GOT3 (cell line): ENCODE measurements at places on chromosomes 5 and 9.

- DNase-seq: no peak
Measured at GRCh38 chr9:78676623-78677022, 379.7 kb downstream of the PSAT1 start.

GRCh38 chr5:139670369-139671095 is 22.4 kb downstream of the CXXC5 start:
- DNase-seq: no peak

- no peak for DNase-seq
Measured at GRCh38 chr5:14306329-14306815, 163.2 kb downstream of the TRIO start.

GRCh38 chr5:110836851-110837250 is 98.0 kb downstream of the SLC25A46 start:
- no peak for DNase-seq

DNA sequence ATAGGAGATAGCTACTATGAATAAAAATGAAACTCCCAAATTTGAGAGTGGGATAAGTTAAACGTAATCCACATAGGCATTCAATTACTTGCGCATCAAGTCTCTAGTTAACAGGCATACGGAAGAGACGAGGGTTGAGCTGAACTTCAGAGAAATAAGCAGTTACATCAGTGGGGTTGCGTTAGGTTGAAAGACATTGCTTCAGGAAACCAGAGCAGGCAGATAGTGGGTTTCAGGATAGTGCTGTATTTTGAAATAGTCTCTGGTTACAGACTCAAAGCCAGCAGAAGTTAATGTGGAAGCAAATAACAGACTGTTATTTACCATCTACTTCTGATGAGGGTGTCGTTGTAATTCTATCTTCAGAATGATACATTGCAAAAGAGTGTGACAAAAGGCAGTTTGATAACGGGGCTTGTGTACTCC is 533.4 kb downstream of the PDE4D start:
- DNase-seq: no peak

- DNase-seq: no peak
Measured at GRCh38 chr5:143341807-143342570, 61.5 kb downstream of the NR3C1 start.

DNA sequence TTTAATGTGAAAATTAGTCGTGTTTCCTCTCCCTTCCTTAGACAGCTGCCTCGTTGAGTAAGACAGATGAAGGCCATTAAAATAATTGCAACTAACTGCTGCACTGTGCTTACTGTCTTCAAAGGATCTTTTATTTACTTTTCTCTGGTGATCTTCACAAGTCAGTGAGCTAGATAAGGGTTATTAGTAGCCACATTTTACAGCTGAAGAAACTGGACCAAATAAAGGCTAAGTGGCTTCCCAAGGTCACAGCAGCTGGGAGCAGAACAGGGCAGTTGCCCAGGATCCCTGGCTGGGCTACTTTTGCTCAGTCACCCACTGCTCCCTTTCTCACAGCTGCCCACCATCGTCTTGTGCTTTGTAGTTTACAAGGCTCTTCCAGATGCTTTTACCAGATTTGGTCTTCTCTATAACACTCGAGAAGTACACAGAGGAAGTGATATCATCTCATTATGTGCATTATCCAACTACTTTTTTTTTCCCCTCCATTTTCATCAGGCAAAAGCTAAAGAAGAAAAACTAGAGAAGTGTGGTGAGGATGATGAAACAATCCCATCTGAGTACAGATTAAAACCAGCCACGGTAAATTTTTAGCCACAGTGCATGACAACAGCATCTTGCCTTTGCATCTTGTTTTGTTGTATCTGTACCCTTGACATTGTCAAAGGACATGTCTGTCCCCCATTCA is 61.8 kb downstream of the ERAP1 start:
- no peak for DNase-seq

- no peak for DNase-seq
Measured at GRCh38 chr5:109805472-109805871, 115.7 kb downstream of the MAN2A1 start.

DNA sequence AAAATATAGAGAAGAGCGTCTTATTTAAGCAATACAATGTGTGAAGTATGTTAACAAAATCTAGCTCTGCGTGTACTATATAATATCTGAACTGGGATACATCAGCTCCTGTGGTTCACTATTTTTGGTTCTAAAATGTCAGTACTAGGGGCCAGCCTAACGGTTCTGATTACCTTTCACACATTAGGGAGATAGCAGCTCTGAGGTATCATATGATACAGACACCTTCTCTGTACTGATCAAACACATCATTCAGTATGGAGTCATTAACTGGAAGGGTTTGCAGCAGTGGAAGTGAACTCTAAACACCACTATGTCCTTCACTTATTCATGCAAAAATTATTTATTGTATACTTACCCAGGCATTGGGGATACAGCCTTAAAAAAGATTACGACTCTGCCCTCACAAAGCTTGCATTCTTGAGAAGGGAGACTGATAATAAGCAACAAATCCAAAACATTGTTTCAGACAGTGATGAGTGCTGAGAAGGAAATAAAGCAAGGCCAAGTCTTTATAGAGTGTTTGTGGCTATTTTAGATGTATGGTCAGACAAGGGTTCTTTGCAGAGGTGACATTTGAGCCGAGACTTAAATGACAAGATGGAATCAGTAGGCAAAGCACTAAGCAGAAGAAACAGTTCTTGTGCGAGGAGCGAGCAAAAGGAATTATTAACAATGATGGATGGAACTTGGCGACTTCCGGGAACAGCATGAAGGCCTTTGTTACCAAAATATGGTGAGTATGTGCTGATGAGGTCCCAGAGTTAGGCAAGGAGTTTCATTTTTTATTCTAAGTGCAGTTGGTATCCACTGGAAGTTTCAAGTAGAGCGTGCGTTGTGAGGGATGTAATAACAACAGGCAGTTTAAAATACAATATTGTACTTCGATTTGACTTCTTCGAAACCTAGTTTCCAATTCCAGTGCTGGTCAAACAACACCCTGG is 1.8 kb upstream of the LNPEP start:
- no peak for DNase-seq

- DNase-seq: no peak
Measured at GRCh38 chr5:39164529-39165402, 54.6 kb downstream of the FYB1 start.

- no peak for DNase-seq
Measured at GRCh38 chr5:118326481-118327045, 661.8 kb downstream of the DTWD2 start.

GRCh38 chr9:136078498-136079011 is 16.5 kb downstream of the NACC2 start:
- DNase-seq: no peak

- no peak for DNase-seq
Measured at GRCh38 chr9:127186806-127187205, 64.4 kb upstream of the ANGPTL2 start.

DNA sequence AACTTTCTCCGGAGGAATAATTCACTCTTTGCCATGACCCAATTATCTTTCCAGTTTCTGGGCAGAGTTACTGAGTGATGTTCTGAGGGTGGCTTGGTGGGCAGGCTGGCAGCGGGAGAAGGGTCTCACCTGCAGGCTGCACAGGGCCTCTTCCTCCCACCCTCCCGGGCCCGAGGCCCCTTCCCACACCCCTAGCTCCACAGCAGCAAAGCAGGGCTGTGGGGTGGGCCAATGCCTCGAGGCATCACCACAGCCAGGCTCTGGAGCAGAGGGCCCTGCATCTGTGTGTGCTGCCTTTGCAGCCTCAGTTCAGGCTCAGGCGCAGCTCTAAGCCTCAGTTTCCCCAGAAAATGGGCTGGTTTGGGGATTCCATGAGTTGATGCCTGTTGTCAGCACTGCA is 120.2 kb upstream of the FOXD4L5 start:
- DNase-seq: no peak

GRCh38 chr9:122695696-122696095 is 20.8 kb downstream of the OR1L3 start:
- no peak for DNase-seq
